Activated CD4-positive, alpha-beta T cell treated with anti-CD3 and anti-CD28 coated beads, Interleukin-2, amount 50 U/mL, for 16 hours (primary cell): ENCODE measurements at places on chromosomes 16 and 17.

GRCh38 chr17:881778-882177 lies 97.8 kb downstream of the NXN start:
- no peak for DNase-seq

- no peak for DNase-seq
Measured at GRCh38 chr16:12177643-12178042, 201.1 kb downstream of the SNX29 start.

- no peak for DNase-seq
Measured at GRCh38 chr16:11091021-11091785, 146.8 kb downstream of the CLEC16A start.

DNA sequence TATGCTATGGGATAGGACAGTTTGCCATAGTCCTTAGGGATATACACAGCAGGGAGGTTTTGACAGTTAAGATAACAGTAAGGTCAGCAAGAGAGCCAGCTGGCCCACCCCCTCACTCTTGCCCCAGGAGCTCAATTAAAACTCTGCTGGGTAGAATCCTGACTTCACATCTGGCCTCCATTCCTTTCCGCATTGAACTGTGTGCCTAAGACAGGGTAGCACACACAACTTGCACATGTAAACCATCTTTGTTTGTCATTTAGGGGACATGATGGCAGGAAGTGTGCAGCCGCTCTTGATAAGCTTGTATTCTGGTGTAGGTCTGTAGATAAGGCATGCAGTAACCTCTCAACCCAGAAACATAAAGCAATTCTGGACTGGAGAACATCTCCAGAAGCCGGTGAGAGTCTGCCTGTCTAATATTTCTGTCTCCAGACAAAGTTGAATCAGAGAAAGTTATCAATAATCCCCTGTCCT lies 5.2 kb downstream of the MINK1 start:
- DNase-seq: no peak

GRCh38 chr17:50426814-50427787 lies 1.1 kb downstream of the ACSF2 start:
- DNase-seq: peak; percentile 35

DNA sequence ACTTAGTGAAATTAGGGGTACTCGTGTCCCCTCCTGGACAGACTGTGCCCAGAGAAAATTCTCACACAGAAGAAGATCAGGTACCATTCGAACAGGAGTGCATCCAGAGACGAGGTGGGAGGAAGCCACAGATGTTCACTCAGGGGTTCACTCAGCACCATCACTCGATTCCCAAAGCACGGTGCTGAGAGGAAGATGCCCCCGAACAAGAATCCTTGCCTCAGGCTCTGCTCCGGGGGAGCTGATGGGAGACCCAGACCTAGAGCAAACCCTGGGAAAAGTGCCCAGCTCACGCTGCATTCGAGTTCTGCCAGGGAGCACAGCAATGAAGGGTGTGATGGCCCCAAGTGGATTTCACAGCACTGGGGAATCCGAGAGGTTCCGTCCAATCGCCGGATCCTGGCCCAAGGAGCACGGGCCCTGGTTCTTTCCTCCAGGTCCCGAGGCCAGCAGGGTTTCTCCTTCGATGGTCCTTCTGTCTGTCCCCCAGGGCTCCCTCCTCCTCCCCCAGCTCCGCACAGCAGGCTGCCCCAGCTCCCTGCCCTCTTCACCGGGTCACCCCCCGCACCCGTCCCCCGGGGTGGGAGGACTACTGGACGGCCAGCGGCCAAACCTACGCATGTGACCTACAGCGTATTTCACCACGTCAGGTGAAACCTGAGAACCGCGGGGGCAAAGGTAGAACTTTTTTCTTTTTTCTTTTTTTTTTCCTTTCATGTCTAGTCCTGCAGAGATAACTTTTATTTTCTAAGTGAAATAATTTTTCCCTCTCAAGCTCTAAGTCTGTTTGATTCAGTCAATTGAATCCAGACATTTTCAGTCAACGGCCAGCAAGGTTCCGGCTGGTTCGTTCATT lies 10.2 kb upstream of the UBE2I start:
- DNase-seq: no peak

DNA sequence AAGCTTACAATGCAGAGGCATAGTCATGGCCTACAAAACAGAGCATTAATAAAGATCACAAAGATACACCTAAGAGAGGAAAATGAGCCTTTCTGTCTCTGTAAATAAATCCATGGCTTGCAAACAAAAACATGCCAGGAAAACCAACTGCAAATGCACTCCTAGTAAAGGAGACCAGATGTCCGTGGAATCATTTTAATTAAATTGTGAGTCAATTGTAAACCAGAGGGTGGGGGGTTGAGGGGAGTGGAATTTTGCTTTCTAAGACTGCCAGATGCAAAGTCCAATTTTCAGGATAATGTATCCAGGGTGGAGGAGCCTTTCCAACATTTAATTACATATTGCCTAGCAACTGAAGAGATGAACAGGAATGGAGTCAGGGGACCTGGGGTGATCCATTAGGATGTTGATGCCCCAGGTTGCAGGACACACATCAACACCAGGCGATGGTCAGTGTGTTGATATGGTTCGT lies 390.3 kb upstream of the CCL2 start:
- DNase-seq: no peak

DNA sequence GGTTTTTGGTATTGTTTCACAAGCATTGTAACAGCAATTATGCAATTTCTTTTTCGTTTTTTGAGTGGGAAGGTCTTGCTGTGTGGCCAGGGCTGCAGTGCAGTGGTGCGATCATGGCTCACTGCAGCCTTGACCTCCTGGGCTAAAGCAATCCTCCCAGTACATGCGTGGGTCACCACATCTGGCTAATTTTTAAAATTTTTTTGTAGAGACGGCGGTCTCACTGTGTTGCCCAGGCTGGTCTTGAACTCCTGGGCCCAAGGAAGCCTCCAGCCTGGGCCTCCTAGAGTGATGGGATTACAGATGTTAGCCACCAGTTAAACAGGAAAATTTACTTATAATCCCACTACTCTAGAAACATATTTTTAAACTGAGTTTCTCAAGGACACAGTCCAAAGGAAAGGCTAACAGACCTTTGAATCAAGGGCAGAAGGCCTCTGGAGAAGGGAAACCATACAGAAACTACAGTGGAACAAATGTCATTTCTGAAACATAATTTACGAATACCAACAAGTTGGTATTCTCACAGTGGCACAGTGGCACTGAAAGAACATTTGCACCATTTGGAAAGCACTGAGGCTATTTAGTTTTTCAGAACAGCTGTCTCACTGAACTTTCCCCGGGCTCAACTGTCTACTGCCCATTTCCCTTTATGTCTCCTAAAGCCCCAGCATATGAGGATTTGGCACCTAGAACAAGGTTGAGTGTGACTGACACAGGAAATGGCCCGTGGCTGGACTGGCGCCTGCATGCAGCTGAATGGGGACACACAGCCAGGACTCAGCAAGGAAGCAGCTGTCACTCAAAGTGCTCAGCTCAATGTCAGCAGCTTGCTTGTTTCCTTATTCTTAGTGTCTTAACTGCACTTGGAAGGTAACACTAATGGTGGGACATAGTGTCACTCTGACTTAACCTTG lies 2.8 kb upstream of the PRKAR1A start:
- no peak for DNase-seq

DNA sequence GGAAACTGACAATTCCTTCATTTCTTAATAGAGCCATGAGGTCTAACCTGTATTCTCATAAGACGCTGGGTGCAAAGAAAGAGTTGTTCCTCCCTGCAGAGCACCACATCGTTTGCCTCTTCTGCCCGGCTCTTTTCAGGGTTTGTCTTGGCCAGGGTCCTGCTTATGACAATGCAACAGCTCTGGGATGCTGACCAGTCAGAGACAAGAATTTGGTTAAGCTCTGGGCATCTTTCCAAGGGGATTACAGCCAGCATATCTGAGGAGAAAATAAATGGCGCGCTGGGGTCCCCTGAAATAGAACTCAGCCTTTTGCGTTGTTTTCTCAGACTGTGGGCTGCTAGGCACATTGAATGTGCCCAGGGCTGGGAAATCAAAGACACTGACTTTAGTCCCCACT lies 128.6 kb downstream of the SHISA6 start:
- no peak for DNase-seq

GRCh38 chr16:79074541-79074940 lies 526.0 kb downstream of the MAF start:
- DNase-seq: no peak

DNA sequence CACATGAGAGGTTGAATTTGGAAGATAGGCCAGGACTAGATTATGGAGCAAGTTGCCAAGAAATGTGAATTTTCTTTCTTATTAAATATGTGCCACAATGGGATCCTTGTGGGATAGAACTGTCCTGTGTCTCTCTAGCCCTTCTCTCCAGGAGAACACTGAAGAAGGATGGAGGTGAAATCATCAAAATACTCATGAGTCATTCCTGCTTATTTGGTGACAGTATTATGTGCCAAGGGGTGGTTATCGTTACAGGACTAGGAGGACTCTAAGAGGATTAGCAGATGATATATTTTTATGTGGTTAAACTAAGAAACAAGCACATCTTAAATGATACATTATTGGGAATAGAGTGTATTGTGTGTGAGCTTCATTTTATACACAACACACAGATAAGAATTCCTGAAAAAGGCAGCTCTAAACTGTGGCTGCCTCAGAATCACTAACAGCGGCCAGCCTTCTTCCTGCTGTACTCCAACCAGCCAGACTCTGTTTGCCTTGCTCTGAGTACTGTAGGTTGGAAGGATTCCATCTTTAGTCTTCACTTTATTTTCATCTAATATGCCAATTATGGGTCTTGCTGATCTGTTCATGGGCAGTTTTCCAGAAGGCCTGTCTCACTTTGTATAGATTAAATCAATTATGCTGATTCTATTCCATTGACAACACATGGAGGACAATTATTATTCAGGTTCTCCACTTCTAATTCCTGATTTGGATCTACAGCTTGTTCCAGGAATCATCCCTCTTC lies 325.8 kb downstream of the ABCC12 start:
- no peak for DNase-seq

DNA sequence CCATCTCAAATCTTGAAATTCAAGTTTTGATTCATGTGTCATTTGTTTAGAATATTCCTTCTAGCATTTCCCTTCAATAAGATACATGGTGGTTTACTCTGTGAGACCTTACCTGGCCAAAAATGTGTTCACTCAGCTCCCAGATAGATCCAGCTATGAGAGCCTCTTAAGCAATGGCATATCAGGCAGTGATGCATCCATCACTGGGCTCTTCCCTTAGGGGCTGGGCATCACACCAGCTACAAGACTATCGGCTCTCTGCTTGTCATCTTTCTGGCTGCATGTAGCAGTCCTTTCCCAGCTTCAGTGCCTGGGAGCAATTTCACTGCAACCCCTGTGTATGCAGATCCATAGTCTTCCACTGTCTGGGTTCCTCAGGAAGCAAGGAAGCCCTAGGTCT lies 40.6 kb downstream of the GOSR1 start:
- no peak for DNase-seq

DNA sequence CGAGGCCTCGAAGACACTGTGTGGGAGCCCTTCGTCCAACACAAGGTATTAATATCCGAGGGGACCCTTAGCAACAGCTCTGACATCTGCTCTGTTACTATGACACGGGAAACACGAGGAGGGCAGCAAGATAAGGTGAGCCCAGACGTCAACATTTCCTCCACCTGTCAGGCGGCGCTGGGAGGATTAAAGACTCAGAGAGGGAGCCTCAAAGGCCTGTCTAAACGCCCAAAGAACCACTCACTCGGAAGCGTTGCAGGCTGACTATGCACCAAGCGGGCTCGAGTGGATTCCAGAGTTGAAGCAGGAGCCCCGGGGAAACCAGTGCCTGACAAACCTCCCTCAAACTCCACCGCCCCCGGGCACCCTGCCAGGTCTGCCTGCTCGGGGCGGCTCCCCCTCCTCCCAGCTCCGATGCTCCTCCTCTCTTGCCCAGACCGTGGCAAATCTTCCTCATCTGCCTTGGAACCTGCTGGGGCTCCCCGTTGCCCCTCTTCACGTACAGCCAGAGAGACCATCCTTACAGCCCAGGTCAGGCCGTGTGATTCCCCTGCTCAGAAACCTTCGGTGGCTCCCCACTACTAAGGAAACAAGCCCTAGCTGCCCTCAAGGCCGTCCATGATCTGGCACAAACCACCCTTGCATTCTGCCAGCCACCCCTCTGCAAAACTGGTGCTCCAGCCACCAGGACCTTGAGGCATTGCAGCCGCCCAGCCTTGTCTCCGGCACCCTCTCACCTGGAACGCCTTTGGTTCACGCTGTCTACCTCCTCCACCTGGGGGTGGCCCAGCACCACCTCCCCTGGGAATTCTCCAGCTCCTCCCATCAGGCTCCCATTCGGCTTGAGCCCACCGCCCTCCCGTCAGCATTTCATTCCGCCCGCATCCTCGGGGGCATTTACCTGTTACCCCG lies 16.2 kb downstream of the RPH3AL start:
- no peak for DNase-seq

DNA sequence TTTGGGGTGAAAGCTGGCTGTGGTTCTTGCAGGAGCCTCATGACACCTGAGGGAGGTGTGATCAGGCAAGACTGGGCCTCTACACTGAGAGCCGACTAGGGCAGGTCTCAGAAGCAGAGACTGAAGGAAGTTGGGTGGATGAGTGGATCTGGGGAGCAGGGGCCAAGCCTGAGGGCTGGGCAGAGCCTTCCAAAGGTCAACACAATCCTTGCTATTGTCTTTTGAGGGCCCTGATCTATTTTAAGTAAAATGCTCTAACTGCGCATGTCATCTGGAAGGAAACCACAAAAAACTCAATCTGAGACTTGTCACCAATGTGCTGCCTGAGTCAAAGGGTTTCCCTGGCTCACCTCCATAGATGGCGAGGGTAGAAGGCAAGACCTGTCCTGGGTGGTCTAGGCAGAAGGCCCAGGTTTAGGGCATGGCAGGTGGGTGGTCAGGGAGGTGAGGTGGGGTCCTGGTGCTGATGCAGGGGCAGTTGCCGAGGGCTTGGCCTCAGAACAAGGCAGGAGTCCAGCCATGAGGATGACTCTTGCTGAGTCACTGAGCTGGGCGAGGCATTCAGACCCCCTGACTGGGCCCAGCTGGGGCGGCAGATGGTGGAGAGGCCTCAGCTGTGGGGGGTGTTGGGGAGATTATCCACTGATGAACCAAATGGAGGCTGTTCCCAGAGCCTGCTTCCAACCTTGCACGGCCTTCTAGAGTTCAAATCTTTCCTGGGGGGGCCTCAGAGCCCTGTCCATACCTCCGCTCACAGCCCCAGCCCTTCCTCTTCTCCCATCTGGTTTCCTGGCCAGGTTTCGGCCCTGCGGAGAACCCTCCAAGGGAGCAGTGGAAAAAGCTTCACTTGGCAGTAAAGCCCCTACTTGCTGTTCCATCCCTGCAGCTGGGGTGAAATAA lies 5.1 kb downstream of the MVP start:
- DNase-seq: peak; percentile 86

GRCh38 chr17:22461460-22462145 lies 769.3 kb downstream of the KCNJ18 start:
- no peak for DNase-seq
